Heart right ventricle (tissue), 16 donors: ENCODE measurements at places on chromosomes 13 and 19.

- DNase-seq, result no peak
These were observed 20.1 kb downstream of the ZNF283 start for GRCh38 chr19:43847246-43847645.

GRCh38 chr19:35559281-35559659, 4.2 kb downstream of the ATP4A start:
- DNase-seq, result no peak

- no peak for DNase-seq
These were observed 140.1 kb upstream of the FRY start for GRCh38 chr13:31891472-31891871.

- no peak for DNase-seq
These were observed 2861.4 kb upstream of the PCDH20 start for GRCh38 chr13:64277097-64277496.

- DNase-seq, result no peak
These were observed 17.8 kb downstream of the ZNF507 start for GRCh38 chr19:32363175-32363574.

- DNase-seq, result peak; percentile 13
These were observed 72.8 kb upstream of the SPATA13 start for GRCh38 chr13:24087605-24088225.

- no peak for DNase-seq
These were observed 15.2 kb upstream of the SLC25A30 start for GRCh38 chr13:45433381-45433790.

GRCh38 chr13:94209117-94209516, 270.4 kb downstream of the DCT start:
- no peak for DNase-seq

DNA sequence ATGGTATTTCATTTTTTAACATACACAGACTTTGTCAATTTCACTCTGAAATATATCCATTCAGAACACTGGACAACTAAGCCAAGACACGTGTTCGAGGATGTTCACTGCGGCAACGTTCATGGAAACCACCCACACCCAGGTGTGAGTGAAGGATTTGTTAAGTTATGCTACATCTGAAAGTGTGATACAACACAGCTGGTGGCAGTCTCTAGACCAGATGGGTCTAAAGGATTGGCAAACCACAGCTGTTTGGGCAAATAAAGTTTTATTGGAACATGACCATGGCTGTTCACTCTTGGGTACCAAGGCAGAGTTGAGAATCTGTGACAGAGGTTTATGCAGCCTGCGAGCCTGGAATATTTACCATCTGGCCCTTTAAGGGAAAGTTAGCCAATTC, 12.0 kb downstream of the SLC7A9 start:
- DNase-seq, result no peak

DNA sequence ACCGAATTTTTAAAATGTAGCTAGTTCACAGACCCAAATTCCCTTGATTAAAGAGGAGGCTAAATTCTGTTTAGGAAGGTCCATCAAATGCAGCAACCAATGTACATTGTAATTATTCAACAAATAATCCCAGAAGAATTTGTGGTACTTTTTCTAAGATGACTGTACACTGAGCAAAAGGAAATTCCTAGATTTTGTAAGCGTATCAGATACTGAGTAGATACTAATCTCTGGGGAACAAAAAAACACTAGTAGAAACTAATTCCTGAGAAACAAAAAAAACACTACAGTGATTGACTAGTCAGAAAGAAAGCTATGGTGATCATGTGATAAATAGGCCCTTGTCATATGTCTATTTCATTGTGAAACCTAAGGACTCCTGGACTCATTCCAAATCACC, 246.1 kb downstream of the PCDH17 start:
- no peak for DNase-seq

GRCh38 chr19:13637664-13638063, 126.7 kb upstream of the MRI1 start:
- DNase-seq, result no peak

DNA sequence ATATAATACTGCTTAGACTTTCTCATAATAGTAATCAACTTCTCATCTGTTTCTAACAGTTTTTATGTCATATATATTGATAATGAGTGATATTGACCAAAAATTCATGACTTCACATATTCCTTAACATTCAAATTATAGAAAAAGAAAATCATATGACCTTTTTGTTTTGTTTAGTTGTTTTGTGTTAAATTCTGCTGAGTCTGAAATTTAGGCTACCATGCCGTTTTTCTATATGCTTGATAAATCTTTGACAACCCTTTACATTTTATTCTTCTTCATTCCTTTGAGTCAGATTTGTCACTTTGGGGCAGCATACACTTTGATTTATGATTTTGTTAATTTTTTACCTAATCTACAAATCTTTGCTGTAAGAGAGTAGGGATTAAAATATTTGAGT, 176.4 kb downstream of the ITGBL1 start:
- no peak for DNase-seq

- no peak for DNase-seq
These were observed 18.8 kb upstream of the EDDM13 start for GRCh38 chr19:56253737-56254136.

- DNase-seq, result no peak
These were observed 167.6 kb downstream of the PTPRS start for GRCh38 chr19:5172859-5173630.

DNA sequence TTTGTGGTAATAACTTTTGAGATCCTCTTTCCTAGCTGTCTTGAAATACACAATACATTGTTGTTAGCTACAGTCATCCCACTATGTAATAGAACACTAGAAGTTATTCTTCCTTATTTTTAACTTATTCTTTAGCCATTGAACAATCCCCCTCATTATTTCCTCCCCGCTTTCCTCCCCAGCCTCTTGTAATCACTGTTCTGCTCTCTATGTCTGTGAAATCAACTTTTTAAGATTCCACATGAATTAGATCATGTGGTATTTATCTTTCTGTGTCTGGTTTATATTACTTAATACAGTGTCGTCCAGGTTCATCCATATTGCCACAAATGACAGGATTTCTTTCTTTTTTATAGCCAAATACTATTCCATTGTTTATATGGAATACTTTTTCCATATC, 72.9 kb downstream of the SLC10A2 start:
- no peak for DNase-seq

DNA sequence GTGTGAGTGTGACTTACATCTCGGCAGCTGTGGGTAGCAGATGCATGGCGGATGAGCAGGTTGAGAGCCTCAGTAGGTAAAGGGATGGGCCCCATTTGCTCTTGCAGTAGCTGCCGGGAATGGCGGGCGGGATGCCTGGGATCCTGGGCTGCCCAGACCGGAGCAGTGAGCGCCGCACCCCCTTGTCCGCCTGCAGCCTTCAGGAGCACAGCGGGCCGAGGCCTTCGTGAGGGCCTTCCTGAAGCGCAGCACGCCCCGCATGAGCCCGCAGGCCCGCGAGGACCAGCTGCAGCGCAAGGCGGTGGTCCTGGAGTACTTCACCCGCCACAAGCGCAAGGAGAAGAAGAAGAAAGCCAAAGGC, 4.1 kb downstream of the POP4 start:
- no peak for DNase-seq

- no peak for DNase-seq
These were observed 2.0 kb upstream of the ZBTB45 start for GRCh38 chr19:58521651-58522050.

DNA sequence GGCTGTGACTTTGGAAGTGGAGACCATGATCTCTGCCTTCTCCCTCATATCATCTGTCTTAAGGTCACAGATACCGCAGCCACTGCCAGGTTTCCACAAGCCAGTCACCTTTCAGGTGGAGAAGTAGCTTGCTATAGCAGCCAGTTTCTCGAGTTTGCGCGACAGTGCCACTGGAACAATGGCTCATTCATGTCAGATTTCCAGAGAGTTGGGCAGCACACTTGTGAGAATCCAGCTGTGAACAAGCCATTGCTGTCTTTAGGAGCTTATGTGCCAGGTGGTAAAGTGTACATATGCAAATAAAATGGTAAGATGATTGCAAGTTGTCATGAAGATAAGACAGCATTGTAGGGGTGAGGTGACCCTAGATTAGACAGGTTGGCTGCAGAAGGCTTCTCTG, 22.3 kb downstream of the GARRE1 start:
- no peak for DNase-seq

- DNase-seq, result no peak
These were observed 297.4 kb downstream of the DCLK1 start for GRCh38 chr13:35833608-35834275.

DNA sequence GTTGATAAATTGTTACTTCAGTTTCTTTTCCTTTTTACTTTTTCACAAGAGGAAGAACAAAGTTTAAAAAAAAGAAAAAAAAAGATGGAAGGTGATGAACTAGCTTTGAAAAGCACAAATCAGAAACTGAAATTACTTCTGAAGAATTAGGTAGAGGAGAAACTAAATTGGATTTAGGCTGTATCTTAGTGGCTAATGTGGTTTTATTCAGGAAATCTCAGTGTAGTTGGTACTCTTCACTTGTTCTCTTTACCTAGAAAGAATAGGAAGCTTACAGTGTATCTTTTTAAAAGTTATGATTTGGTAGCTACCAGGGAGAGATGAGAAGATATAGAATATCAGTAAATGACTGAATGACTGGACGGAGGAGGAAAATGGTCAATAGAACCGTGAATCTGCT, 247.7 kb downstream of the GGACT start:
- no peak for DNase-seq
